ENCODE measurements at places on chromosomes 6 and 20.

DNA sequence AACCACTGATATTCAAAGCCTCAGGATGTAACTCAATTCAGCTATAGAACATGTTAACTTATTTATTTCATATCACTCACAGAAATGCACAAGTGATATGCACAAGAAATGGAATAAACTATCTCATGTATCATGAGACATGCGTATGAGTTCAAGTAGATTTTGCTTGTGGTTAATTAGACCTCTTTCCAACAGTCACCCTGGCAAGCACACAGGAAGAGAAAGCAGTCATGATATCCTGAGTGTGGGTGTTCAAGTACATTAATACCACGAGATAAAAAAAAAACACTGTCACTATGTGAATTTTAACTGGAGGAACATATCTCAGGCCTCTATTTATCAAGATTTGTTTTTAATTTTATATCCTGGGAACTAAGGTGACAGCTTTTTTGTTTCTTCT is 64.2 kb downstream of the LAMP5 start:
- DNase-seq: no peak

DNA sequence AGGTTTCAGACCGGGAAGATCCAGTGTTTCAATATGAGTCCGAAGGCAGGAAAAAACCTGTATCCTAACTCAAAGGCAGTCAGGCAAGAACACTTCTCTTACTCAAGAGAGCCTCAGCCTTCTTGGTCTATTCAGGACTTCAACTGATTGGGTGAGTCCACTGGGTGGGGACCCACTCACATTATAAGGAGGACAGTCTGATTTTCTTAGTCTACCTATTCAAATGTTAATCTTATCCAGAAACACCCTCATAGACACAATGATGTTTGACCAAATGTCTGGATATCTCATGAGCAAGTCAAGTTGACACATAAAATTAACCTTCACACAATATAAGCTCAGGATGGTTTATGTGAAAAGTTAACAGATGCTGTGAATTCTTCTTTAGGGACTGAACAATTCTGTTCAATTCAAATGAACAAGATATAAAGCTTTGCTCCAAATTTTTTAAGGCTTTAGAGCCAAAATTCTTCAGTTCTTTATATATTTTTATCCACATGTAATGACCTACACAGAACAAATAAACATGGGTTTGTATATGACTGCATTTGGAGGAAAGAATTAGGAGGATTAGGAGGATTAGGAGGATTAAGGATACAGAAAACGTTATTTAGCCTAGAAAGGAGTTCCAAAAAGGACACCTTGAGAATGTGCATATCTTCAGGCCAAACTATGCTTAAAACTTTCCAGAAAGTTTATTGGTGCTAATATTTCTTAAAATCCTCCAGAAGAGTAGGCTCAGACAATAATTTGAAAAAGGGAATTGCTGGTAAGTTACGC is 35.3 kb upstream of the LAMA2 start:
- DNase-seq: no peak

DNA sequence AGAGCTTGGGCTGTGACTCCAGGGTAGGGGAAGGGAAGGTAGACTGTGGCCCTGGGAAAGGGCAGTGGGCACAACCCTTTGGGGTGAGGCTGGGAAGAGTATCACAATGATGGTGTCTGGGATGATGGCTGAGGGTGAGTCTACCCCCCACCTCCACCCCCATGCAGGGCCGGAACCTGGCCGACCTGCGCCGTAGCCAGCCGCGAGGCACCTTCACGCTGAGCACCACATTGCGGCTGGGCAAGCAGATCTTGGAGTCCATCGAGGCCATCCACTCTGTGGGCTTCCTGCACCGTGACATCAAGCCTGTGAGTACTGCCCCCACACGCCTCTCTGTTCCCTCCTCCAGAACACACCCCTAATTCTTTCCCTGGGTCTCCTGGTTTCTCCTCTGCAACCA is 10.1 kb downstream of the TTBK1 start:
- no peak for DNase-seq

DNA sequence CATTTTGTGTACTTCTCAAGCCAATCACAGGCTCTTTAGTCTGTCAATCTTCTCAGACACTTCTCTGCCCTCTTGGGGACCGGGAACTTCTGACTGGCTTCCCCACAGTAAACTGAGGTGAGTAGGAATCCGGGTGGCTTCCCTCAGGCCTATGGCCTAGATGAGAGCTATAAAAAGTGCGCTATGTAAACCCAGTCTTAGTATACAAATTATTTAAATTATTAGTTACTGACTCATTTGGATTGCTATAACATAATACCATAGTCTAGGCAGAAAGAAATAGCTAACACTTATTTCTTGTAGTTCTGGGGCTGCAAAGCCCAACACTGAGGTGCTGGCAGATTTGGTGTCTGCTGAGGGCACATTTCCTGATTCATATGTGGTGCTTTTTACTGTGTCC is 109.2 kb upstream of the MCHR2 start:
- DNase-seq: no peak

GRCh38 chr20:15195378-15195777 is 858.0 kb upstream of the FLRT3 start:
- DNase-seq: no peak

DNA sequence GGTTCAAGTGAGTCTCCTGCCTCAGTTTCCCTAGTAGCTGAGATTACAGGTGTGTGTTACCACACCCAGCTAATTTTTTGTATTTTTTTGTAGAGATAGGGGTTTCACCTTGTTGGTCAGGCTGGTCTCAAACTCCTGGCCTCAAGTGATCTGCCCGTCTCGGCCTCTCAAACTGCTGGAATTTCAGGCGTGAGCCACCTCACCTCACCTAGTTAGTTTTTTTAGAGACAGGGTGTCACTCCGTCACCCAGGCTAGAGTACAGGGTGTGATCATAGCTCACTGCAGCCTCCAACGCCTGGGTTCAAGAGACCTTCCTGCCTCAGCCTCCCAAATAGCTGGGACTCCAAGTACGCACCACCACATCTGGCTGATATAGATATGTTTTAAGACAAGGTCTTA is 22.9 kb downstream of the SYTL3 start:
- DNase-seq: no peak

DNA sequence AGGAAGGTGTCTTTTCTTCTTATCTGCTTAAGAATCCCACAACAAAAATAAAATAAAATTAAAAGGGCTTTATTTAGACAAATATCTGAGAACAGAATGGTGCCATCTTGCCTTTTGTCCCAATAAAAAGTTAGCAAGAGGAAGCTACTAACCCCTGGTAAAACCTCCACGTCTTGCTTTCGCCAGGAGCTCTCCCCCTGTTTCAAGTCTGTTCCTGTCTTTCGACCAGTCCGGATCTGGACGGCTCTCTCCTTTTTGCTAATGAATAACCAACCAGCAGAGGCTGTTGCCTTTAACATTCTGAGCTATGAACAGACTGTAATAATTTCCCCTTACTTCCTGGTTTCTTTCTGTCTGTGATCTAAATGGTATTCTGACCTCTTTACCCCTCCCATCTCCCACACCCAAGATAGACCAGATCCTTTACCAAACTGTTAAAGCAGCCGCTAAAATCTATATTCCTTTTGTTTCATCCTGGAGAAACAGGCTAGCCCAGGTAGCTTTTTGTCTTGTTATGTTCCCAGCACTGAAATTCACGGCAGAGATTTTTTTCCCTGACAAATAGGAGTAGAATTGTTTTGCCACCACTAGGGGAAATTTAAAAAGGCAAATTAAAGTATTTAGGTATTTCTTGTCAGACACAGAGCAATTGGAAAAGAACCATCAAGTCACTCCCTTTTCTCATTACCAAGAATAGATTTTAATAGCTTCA is at the start of gene FRK:
Gene FRK (minus strand): TSS at position 320 of the 712 bp plus-strand sequence. CDS start 580 bp downstream, outside the sequence.
- DNase-seq: no peak

DNA sequence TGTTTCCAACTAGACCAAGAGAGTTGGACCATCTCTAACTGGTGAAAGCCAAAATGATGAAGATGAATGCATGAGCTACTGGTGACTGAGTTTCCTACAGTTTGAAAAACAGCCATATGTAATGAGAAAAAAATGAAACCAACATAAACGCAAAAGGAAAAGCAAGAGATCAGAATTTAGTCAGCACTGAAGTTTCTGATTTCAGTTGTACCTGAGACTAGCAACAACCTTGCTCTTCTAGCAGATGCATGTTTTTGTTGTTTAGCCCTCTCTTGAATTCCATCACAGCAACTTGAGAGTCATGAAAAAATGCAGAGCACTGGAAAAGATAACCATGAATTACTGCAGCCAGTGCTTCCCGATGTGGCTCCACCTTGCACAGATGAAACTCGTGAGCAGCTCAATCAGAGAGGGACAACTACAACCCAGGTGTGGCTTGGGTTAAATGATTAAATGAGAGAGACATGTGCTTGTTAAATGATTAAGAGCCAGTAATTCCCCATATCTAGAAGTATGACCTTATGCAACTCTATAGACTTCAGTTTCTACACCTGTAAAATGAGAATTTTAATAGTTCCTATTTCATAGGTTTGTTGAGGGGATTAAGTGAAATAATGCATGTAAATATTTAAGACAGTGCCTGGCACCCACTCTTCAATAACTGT is 104.8 kb downstream of the ELOVL4 start:
- no peak for DNase-seq

- DNase-seq: peak; percentile 10
Observed at GRCh38 chr6:133017581-133017980, 203.2 kb downstream of the RPS12 start.

GRCh38 chr6:28585335-28585734 is 59.7 kb downstream of the GPX5 start:
- DNase-seq: peak; percentile 57

GRCh38 chr6:45696738-45697137 is 318.9 kb downstream of the CLIC5 start:
- DNase-seq: no peak

All from fibroblast of skin of left quadriceps (primary cell).